Memory B cell (primary cell): ENCODE measurements at places on chromosomes 7 and 10.

DNA sequence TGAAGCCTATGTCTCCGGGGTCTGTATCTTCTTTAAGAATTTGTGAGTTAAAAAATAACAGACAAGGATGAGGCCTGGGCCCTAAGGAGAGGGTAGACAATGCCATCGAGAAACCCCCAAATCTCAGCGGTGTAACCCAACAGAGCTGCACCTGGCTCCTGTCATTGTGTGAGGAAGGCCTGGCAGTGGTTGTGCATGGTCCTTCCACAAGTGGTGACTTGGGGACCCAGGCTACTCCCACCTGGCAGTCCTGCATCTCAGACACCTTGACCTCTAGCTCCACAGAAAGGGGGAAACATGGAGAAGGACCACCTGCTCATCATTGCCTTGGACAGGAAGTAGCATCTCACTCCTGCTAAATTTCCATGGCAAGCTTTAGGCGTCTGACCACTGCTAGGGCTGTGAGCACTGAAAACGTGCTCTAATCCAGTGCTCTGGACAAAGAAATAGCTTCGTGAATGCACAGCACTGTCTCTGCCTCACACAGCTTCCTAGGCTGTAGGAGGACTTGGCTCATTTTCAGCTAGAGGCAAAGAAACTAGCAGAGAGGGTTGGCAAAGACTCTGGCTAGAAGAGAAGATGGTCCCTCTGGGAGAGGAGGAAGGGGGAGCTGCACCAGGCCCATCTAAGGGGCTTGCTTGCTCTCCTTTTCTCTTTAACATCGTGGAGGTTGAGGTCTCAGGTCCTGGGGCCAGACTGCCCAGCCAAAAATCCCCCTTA lies 273.9 kb upstream of the ZMIZ1 start:
- DNase-seq, result no peak

DNA sequence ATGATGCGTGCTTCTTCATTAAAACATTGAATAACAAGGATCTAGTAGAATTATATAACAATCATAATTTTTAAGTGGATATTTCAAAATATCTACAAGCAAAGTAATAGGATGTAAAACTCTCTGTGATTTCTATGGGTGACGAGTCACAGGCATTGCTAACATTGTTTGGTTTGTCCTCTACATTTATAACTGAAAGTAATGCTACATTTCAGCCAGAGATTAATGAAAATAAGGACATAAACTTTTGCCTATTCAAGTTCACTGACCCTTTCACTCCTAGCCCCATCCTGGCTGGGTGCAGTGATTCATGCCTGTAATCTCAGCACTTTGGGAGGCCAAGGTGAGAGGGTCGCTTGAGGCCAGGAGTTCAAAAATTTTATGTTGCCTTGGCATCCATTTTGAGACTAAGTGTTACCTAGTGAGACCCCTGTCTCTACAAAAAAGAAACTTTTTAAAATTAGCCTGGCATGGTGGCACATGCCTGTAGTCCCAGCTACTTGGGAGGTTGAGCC lies 38.4 kb upstream of the HSPA12A start:
- no peak for DNase-seq

GRCh38 chr7:78153285-78153684 lies 354.7 kb downstream of the PHTF2 start:
- DNase-seq, result no peak

DNA sequence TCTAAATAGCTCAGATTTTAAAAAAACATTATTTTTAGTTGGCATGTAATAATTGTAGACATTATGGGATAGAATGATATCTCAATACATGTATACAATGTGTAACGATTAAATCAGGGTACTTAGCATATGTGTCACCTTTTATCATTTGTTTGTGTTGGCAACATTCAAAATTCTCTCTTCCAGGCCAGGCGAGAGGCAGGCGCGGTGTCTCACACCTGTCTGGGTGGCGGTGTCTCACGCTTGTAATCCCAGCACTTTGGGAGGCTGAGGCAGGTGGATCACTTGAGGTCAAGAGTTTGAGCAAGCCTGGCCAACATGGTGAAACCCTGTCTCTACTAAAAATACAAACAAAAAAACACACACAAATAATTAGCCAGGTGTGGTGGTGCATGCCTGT lies 151.7 kb downstream of the RTKN2 start:
- no peak for DNase-seq

DNA sequence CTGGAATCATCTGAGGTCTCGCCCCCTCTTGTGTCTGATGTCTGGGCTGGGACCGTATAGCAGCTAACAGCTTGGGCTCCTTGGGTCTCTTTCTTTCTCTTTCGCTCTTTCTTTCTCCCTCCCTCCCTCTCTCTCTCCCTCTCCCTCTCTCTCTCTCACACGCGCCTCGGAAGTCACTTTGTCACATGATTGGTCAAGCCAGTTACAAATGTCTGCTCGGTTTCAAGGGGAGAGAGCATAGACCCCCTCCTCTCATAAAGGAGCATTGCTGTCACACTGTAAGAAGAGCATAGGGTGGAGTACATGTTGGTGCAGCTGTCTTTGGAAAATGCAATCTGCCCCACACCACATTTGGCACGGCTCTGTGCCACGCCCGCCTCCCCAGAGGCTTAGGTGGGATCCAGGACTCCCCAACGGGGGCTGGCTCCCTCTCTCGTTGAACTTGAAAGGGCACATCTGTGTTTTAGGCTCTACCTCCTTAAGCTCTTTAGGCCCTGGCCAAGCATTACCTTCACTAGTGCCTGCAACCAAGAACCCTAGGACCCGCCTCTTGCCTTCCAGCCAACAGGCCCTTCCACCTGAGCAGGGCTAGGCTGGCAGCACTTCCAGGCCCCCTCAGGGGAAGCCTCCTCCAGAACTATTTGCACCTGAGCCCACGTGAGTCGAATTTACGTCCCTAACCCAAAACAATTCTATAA lies 61.9 kb upstream of the CACUL1 start:
- DNase-seq, result no peak

DNA sequence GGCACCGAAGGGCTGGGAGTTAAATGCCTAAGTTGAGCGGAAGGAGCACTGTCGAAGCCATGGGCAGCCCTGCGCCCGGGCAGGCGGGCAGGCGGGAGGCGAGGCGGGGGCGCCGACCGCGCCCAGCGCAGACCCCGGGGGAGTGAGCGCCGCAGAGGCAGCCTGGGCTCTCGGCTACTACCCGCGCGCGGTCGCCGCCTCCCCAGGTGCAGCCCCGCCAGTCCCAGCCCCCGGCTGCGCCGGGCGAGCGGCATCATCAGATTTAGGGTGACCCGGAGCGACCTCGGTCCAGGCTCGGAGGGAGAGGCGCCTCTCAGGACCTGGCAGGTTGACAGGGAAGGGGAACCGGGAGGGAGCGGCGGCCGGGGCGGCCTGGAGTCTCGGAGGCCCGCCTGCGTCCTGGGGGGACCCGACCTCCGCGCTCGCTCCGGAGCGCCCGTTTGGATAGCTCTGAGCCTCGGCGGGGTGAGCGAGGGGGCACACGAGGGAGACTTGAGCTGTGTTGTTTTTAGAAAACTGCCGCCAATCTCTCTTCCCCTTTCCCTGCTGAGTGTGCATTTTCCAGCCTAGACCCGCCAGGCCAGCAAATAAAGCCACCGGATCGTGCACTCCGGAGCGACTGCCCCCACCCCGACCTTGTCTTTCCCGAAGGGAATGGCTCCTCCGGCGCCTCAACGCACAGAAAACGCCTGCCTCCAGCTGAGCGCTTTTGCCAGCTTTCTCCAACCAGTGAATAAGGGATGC lies 2.3 kb upstream of the NRP1 start:
- no peak for DNase-seq

DNA sequence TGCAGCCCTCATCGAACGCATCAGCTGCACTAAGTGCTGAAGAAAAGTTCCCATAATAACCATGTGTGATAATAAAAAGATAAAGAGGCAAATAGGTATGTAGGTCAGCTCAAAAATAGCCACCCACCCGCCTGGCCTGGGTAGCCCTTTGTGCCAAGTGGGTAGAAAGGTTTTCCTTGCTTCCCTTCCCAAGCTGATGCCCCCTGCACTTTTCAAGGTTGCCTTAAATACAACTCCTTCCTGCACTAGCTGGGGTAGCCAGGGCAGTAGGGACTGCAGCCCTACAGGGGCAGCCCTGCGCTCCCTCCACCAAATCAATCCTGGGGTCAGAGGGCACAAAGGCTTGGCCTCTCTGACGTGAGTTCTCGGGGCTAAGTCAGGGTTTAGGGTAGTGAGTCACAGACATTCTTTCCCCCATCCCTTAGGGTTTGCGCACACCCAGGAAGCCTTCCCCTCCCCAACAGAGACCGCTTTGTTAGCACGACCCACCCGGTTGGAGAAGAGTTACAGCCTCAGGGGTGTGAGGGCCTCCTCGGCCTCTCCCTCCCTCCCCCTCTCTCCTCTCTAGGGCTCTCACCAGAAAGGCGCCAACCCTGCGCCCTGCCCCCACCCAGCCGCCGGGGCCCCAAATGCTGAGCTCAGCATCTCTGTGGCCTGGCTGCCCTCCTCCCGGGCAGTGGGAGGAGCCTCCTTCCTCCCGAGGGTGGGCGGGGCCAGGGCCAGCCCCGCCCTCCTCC lies 13.3 kb upstream of the DDIT4 start:
- DNase-seq, result peak; percentile 59

- no peak for DNase-seq
Observed at GRCh38 chr7:144723301-144723700, 112.6 kb downstream of the TPK1 start.

DNA sequence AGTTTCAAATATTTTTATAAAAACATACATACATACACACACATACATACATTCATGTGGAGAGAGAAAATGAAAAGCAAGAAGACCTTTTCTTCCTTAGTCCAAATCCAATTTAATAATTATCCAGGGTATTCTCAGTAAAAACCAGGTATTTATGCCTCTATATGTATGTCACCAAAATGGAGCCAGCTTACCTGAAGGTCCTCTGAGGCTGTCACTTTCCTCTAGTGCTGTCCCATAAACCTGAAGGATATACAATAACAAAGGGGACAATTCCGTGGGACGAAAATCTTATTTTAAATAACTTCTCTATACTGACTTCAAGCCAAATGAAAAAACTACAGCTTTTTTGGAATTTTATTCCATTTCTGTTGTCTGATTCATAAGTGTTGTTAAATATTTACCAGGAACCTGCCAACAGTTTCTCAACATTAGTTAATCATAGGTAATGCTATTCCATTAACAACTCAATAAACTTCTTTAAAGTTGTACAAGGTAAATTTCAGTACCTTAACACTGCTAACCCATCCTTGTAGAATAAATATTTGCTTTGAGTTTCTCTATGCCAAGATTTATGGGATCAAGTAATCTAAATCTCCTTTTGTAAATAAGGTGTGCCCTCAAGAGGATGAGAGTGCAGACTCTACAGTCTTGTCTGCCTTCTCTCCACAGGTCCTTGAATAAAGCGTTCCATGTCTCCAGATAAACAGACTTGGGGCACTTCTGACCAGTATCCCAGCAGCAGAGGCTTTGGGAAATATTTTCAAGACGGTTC lies 260.3 kb downstream of the AHR start:
- DNase-seq, result no peak

GRCh38 chr10:71547312-71547711 lies 150.6 kb downstream of the CDH23 start:
- DNase-seq, result no peak

DNA sequence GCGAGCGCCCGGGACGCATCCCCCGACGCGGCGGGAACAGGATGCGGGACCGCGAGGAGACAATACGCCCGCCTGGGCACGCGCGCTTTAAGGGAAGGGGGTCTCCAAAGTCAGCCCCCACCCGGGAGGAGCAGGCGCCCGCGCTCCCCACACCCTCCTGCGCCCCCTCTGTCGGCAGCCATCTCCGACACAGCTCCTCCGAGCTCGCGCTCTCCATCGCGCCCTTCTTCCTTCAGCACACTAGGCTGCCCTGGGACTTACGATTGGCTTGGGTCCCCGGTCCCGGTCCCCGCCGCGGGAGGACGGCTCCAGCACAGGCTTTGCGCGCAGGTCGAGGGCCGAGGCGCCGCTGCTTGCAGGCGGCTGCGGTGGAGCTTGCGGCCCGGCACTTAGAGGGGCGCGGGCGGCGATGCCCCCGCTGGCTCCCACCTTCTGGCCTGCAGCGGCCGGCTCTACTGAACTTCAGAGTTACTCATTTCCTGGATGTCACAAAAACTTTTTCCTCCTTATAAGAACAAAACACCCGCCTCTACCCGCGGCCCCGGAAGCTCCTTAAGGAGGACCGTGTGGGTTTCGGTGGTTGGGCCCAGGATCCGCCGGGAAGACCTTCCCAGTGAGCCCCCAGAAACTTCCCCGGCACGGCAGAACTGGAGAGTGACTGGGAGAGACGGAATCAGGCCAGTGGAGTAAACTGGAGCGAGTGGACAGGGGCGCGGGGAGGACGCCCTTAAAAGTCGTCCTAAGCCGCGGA lies at the start of gene ITPRIP:
Gene ITPRIP (minus strand): TSS at position 481 of the 751 bp plus-strand sequence. CDS start 22,414 bp downstream, outside the sequence.
- DNase-seq, result peak; percentile 67

GRCh38 chr10:44564790-44565189 lies 179.9 kb upstream of the CXCL12 start:
- DNase-seq, result no peak

DNA sequence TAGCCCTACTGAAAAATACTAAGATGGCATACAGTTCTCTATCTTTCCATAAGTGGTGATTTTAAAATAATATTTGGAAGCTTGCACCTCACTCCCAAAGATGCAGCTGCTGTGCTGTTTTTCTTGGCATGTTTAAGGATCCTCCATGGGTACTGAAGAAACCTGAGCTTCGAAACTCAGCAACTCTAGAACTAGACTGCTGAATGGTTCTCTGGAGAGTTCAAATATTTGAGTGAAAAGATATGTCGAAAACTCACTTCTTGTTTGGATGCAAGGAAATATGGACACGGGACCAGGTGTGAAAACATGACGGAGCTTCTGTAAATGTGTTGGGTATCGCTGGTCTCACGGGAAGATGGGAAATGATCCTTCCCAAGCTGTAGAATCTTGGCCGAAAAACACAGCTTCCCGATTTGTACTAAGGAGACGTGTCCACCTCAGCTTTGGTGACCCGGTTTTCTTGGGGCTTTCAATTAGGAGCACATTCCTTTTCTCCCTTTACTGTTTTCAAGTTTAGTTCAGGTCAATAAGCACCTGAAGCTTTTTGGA lies 543.8 kb upstream of the NRP1 start:
- no peak for DNase-seq

GRCh38 chr7:129707910-129708499 lies 96.5 kb downstream of the NRF1 start:
- DNase-seq, result no peak

DNA sequence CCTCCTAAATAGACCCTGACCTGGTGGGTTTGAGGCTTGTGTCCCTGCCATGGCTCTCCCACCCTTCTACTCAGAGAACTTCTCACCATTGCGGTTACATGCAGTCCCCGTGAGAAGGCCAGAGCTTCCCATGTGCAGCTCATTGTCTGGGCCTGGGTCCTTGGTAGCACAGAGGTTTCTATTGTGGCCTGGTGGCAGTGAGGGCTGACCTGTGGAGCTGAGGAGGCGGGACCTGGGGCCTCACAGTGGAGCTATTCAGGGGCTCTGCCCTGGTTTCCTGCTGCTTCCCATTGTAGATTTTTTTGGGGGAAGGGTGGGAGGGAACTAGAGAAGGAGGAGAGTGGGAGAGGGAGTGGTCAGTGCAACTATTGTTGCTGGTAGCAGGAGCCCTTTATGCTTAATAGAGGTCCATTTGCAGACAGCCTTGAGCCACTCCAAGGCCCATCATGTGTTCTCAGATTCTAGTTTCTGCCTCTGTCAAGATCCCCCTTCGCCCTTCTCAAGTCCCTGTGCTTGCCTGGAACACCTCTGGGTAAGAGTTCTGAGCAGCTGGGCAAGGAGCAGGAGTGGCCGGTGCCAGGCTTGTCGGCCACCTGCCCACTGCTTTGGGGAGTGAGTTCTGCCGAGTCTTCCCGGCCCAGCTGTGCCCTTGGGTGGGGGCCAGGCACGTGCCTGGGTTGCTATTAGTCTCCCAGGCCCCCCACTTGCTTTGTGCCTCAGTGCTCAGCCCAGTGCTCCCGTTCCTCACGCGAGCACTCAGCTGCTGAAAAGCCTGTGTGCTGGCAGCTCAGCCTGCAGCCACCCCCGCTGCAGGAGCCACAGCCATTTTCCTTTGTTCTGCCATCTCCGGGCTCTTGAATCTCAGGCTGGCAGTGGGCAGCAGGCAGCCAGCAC lies 10.7 kb downstream of the TSPAN14 start:
- DNase-seq, result no peak
